ENCODE measurements at places on chromosomes 6 and 20.

DNA sequence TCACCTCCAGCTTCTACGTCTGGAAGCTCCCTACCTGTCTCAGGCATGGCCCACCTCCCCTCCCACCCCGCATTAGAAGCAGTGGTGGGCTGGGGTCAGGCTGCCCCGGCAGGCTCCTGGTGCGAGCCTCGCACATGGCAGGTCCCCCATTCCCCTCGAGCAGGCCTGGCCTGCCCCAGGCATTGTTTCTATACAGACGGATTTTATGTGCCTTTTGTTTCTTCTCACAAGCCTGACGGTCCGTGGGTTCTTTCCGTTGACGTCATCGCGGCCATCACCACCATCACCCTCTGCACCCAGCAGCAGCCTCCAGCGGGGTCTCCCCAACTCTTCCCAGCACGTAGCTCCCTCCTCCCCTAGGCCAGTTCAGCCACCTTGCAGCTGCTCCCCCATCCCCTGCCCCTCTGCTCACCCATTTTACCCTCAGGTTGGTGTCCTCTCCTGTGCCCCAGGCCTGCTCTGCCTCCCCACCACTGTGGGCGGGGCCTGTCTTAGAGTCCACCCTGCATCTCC is 4.6 kb downstream of the CST7 start:
- DNase-seq = no peak

DNA sequence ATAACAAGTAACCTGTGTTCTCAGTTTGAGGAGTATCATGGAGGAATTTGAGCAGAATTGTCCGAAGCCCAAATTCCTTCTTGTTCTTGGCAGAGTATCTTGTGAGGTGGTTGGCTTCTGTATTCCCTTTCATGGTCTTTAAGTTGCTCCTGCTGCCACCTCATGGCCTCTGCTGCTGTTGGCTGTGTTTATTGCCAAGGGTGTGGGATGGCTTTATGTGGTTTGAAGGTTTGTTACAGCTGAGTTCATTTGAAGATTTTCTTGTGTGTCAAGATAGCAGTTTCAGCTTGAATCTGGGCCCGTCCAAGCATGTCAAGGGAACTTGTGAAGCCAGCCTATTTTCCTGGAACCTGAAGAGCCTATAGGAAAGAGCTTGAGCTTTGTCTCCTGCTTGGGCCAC is 20.2 kb upstream of the TTK start:
- DNase-seq = peak; percentile 50

DNA sequence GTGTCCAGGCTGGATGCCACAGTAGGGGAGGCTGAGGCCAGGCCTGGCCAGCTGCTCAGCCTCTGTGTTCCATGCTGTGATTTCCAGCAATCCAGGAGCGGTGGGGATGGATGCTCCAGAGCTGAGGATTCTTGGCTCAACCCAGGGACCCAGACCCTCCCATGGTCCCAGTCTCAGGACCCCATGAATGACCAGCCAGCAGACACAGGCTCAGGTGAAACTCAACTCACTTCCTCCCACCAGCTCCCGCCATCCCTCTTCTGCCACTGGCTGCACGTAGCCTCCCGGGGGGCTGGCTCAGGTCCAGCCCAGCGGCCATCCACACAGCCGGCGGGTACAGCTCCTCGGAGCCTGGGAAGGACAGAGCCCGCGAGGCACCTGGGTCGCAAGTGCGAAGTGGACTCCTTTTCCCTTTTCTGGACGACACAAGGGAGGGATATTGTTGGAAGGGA is 54.5 kb upstream of the DACT2 start:
- DNase-seq = no peak

- no peak for DNase-seq
These were observed 16.2 kb downstream of the TREML2 start for GRCh38 chr6:41184761-41185160.

DNA sequence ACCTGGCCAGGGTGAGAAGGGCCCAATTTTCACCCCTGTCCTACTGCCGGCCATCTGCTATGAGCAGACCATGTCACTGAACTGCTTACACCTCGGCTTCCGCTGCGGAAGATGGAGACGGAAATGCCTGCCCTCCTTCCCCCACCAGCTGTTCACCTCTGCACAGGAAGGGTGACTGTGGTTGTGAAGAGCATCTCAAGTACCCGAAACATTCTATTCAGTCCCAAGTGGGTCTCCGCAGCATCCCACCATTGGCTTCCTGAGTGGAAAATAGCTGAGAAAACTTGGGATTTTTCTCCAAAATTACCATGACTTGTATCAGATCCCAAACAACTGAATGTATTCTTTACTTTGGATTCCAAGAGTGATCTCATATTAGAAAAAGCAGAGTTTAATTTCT is 16.1 kb downstream of the DOK5 start:
- DNase-seq = no peak

DNA sequence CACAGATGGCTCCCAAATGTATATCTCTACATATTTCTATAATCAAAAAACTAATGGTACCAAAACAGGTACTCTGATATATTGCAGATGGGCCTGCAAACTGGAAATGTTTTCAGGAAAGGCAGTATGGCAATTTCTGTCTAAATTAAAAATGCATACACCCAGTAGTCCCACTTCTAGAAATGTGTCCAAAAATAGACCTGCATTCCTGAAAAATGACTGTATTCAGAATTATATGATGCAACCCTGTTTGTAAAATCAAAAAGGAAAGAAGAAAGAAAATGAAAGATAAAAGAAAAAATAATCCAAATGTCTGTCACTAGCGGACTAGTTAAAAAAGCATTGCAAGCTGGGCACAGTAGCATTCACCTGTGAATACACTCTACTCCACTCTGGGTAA is 12.9 kb upstream of the MICB start:
- DNase-seq = no peak
